ENCODE measurements at places on chromosomes 2 and 18.

DNA sequence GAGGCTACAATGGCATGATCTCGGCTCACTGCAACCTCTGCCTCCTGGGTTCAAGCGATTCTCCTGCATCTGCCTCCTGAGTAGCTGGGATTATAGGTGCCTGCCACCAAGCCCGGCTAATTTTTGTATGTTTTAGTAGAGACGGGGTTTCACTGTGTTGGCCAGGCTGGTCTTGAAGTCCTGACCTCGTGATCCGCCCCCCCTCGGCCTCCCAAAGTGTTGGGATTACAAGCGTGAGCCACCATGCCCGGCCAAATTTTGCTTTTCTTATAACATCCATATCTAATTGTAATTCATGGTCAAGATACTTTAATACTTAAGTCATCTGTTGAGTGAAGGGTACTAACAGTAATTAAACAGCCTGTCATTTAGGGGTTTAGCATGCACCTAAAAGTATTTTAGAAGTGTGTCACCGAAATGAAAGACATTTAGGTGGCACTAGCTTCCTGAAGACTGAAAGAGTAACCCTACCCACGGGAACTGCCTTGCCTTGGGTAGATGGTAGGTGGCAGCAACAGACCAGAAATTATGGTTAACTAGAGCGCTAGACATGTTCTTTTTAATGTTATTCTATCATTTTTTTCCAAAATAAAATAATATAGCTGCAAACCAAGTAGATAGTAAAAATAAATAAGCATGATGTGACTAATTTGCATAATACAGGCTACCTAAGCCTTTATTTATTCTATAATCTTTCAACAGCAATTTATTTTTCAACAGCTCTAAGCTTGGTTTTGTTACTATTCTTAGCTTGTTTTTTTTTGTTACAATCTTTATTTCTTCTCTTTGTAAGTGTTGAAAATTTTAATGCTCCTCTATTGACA is 8.6 kb upstream of the ACYP2 start:
- DNase-seq, result peak; percentile 66

DNA sequence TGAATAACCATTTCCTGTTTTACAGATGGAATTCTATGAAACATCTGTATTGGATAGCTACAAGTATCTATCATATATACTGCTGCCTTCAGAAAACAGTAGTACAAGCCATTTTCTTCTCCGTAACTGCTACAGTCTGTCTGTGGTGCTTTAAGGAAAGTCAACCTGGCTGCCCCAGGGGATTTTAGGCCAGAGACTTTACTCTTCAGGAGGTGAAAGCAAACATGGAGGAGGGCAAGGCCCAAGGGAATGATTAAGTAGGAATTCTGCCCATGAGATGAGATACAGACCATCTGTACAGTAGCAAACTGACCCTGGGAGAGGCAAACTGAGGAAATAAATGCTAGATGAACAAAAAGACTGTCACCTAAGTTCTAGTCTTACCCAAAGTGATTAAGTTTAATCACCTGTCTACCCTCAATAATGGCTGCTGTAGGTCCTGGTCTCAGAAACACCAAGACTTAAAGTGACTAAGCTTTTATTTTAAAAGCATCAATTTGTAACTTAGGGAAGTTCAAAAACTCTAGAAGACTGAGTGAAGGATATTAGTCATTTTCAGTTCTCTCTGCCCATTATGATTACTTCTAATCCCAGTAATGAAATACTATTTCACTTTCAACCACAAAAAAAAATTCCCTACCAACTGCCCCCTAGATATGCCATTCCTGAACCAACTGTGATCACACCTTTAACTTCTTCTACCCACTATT is 14.8 kb downstream of the MBD2 start:
- no peak for DNase-seq

- DNase-seq, result no peak
These were observed 5.2 kb upstream of the HOXD4 start for GRCh38 chr2:176146101-176146500.

- DNase-seq, result no peak
These were observed 15.2 kb downstream of the LANCL1 start for GRCh38 chr2:210461401-210461800.

- no peak for DNase-seq
These were observed 158.4 kb downstream of the GALNT14 start for GRCh38 chr2:30979822-30980245.

- no peak for DNase-seq
These were observed 53.1 kb downstream of the ZNF521 start for GRCh38 chr18:25298853-25299274.

DNA sequence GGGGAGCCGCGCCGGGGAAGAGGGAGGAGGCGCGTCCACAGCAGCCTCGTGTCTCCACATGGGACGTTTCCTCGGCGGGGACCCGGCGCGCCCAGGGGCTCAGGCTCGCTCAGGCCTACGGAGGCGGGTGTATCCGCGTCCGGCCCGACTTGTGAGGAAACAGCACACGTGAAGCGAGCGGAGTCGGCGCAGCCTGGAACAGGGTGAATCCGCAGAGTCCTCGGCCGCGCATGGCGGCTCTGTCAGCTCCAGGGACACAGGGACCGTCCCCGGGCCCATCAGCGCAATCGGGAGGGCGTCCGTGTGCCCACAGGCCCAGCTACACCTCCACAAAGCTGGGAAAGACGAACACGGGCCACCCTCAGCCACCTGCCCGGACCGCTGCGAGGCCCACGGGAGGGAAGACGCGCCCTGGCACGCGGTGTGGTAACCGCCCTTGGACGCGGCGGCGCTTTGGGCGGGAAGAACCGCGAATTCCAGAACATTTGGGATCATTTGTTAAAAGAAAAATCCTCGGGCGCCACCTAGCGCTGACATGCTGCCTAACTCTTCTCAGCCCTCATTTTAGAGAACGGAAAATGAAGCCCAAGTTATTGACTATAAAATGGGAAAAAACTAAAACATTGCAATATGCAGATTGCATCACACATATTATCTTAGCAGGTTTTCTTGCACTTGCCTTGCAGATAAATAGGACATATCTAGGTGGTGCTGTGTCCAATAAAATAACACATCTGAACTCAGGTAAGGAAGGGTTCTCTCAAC is 40.4 kb downstream of the TMEM18 start:
- peak; percentile 44 for DNase-seq

- no peak for DNase-seq
These were observed 67.9 kb upstream of the PIK3C3 start for GRCh38 chr18:41887100-41887499.

- peak; percentile 65 for DNase-seq
These were observed 21.9 kb upstream of the MTERF4 start for GRCh38 chr2:241123816-241124536.

GRCh38 chr2:165796129-165796528 is 2.1 kb upstream of the GALNT3 start:
- no peak for DNase-seq

DNA sequence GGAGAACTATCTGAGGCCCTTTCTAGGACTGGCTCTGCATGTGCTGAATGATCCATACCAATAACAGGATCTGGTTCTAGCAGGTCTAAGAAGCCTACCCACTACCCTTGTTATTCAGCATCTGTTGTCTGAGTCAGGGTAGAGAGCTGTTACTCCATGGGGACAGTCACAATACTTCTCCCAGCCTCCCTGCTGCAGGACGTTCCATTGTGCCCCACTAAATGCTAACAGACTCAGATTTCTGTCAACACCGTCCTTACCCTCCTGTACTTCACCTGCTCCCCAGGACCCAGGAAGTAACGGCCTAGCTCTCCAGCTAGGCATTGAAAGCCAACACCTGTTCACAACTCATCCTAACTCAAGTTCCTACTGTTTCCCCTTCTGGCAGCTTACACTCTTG is 719.7 kb upstream of the ID2 start:
- DNase-seq, result no peak

- no peak for DNase-seq
These were observed 110.6 kb upstream of the PXDN start for GRCh38 chr2:1854729-1855547.

- no peak for DNase-seq
These were observed 1.4 kb downstream of the FAM117B start for GRCh38 chr2:202636213-202636513.

- DNase-seq, result no peak
These were observed 47.7 kb downstream of the HS6ST1 start for GRCh38 chr2:128270672-128271596.

GRCh38 chr2:36697424-36698066 is 1.0 kb downstream of the VIT start:
- DNase-seq, result no peak

DNA sequence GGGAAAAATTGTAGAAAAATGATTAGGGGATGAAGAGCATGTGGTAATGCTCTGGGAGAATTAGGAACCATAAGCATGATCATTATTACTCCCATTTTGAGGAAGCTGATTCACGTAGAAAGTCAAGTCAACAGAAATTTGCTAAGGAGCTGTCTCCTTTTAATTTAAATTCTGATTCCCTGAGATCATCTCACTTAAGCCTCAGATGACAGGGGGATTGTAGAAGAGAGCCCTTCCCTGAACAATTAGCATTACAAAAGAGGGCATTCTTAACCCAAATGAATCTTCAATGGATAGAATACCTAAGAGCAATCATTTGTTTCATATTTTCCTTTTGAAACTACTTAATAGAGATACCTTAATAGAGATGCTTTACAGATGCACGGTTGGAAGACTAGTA is 267.9 kb downstream of the NYAP2 start:
- DNase-seq, result no peak

DNA sequence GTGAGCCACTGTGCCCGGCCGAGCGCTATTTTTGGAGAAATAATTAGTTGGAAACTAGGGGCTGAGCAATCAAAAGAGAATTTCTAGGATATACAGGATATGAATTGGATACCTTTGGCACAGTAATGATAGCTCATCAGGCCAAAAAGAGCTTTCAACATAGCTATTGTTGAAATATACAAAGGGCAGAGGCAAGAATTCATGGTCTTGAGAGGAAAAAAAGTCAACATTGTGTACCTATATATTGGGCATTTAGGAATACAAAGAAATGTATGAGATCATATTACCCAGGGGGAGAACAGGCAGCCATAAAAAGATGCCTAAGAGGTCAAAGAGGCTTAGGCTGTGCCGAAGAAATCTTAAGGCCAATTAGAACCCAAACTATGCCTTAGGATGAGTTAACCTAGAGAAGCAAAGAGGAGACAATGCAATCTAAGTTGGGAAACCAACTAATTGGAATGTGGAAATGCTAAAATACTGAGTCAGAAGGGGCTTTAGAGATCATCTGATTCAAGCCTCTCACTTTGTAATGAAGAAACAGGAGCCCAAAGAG is 99.0 kb downstream of the RBBP8 start:
- DNase-seq, result no peak

DNA sequence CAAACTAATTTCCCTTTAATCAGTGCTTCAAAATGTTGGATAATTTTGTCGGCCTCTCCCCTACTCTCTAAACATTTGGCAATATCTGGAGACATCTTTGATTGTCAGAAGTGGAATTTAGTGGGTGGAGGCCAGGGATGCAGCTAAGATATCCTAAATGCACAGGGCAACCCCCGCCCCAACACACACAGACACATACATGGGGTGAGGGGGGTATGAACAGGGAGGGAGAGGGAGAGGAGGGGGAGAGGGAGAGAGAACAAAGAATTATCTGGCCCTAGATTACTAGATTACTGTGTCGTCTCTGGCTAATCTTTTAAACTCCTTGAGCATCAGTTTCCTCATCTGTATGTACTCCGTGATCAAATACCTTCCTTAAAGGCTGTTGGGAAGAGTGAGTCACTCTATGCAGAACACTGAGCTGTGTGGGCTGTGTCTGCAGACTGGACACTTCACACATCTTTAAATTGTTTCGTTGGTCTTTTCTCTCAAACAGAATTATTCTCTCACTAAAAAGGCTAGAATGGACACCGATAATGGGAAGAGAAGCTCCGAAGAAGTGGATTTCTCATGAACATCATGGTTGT is 2.9 kb downstream of the RNF149 start:
- no peak for DNase-seq

GRCh38 chr2:156687715-156688114 is 251.5 kb downstream of the GPD2 start:
- DNase-seq, result no peak

DNA sequence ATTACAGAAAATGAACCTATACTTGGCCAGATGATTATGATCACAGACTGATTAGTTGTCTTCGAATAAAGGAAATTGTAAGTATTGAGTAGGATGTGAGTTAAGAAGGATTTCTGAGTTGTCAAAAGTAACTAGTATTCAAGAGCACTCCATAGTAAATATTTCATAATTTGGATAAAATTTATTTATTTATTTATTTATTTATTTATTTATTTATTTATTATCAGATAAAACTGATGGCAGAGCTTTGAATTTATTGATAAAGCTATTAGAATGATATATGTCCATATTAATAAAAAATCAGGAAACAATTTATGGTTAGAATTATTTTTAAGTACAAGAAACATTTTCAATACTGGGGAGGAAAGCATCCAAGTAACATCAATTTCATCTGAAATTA is 1634.1 kb downstream of the LRP1B start:
- no peak for DNase-seq

- no peak for DNase-seq
These were observed 195.6 kb downstream of the HRH4 start for GRCh38 chr18:24656050-24656449.

GRCh38 chr2:118909191-118909590 is 32.8 kb upstream of the MARCO start:
- DNase-seq, result no peak

DNA sequence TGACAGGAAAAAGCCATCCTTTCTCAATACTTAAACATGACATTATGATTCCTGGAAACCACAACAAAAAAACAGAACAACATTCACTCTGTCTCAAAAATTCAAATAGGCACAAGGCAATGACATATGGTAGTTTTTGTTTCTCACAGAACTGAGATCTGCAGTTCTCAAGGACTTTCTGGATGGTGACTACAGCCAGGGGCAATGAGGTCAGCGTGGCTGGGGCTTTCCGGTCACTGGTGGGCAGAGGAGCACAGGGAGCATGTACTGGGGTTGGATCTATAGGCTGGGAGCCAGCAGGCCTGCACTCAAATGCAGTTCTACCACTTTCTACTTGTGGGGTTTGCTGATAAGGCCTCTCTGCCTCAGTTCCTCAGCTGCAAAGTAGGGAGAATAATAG is 72.0 kb downstream of the CTAGE1 start:
- no peak for DNase-seq

- DNase-seq, result no peak
These were observed 118.4 kb downstream of the ARL4C start for GRCh38 chr2:234378440-234378839.

DNA sequence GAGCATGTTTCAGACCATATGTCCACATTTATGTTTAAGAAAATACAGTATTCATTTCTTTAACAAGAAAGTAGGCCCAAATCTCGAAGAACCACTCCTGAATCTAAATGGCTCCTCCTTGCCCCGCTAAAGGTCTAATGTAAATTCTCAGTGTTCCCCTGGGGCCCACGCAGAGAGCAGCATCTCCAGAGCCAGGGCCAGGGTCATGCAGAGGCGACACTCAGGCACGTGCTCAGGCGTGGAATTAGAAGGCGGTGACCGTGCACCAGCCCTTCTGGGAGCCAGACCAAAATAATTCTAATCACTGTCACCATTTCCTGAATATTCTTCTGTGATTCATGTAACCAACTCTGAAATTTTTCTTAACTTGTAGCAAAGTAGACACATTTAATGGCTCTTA is 68.3 kb upstream of the MYT1L start:
- DNase-seq, result no peak

- DNase-seq, result peak; percentile 50
These were observed 77.3 kb upstream of the PHLPP1 start for GRCh38 chr18:62637807-62638687.

GRCh38 chr2:143138292-143138691 is 9.1 kb downstream of the ARHGAP15 start:
- no peak for DNase-seq
